Glomerular endothelial cell (primary cell): ENCODE measurements at places on chromosomes 7 and 10.

DNA sequence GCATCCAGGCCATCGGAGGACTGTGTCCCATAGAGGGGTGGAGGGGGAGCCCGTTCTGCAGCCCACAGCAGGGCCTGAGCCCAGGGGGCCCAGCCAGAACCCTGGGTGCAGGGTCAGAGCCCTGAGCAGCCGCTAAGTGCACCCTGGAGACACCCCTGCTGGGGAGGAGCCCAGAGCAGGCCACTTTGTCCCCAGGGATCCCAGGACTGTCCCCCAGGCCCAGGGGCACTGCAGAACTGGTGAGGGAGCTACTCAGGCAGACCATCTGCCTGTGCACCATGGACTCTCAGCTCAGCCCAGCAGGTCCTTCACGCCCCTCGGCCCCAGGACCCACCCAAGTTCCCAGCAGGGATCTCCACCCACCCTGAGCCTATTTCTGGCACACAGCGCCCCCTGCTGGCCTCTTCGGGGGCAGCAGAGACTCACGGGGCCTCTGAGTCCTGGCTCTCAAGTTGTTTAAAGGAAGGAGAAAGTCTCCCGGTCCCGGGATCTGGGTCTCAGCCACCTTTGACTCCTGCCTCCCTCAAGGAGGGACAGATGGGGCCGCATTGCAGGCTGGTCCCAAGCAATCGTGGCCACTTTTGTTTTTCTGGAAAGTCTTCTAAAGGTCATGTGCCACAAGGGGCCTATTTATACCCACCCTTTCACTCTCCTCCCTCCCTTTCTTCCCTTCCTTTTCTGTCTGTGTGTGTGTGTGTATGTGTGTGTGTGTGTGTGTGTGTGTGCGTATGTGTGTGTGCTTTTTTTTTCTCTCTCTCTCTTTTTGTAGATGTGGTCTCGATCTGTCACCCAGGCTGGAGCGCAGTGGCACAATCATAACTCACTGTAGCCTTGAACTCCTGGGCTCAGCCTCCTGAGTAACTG is 90.3 kb downstream of the MYL10 start:
- DNase-seq = no peak

DNA sequence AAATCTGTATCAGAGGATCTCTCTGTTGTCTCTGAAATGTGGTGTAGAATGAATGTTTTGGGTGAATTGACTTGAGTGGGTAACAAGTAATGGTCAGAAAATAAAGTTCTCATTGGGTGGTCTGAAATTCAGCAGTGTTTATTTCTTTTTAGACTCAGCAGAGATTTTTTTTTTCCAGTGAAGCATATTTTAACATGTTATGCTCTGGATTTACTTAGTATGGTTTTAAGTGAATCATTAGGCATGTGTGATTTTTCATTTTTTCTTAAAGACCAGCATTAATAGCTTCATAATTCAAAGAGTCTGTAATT is 63.5 kb downstream of the REEP3 start:
- DNase-seq = no peak

DNA sequence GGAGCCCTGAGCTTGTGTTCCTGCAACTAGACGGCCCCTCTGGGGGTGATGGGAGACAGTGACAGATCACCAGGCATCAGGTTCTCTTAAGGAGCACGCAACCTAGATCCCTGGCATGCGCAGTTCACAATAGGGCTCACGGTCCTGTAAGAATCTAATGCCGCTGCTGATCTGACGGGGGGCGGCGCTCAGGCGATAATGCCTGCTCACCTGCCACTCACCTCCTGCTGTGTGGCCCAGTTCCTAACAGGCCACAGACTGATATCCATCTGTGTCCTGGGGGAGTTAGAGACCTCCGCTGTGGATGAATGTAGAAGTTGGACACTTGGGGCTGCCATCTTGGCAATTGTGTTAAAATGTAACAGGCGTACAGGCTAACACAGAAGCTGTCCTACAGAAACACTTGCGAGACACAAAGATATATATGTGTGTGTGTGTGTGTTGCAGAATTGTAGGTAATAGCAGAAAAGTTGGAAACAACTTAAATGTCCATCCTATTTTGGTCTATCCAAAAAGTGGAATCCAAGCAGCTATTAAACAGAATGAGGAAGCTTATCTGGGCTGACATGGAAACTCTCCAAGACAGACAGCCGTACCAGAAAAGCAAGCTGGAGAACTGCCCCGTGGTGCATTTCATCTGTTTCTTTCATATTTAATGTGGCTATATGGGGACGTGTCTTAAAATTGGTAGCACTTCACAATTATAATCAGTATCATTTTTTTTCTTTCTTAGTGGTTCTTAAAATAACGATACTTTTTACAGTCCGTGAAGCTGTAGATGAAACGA is 82.8 kb downstream of the MKI67 start:
- no peak for DNase-seq

DNA sequence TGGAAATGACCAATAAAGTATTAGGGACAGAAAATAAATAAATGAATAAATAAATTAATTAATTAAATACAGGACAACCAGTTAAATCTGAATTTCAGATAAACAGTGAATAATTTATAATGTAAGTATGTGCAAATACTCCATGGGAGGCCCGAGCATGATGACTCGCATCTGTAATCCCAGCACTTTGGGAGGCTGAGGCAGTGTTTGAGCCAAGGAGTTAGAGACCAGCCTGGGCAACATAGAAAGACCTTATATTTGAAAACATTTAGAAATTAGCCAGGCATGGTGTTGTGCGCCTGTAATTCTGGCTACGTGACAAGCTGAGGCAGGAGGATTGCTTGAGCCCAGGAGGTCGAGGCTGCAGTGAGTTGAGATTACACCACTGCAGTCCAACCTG is 123.7 kb downstream of the CUL2 start:
- no peak for DNase-seq

DNA sequence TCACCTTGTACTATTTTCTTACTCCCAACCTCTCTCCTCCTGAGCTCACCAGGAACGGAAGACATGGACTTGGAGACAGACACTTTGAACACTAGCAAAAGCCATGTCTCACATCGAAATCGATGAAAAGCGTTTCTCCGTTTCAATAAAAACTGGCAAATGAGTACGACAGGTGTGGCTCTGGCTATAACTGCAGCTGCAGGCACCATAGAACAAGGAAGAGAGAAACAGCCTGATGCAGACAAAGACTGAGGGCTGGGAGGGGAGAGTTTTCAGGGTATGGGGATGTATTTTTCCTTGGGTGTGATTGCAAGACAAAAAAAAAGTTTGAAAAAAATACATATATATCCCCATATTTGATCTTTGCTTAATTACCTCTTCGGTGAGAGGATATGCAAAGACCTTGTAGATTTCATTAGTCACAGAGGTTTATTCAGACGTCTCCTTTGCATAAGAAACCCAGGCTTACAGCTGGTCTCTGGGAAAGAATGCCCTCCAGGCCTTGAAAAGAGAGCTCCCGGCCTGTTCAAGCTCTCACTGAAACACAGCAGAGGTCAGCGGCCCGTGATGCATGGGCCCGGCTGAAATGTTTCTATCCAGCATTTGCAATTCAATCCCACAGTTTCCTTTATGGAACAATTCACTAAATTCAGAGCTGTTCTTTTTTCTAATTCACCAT is 63.1 kb downstream of the TLL2 start:
- DNase-seq = no peak

DNA sequence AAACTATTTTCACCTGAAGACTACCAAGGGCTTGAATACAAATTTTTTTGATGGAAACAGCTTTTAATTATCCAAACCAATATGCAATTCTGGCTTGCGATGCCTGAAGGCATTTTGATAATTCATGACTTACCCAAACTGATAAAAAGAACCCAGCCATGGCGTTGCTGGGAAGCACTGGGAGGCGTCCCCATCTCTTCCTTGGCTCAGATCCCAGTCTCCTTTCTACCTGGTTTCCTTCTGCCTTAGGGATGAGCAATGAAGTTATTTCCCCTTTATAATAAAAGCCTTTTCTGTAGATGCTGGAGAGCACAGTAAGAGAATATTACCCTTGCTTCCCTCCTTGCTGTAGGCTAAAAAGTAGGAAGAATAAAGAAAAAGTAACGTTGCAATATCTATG is 129.1 kb upstream of the ANK3 start:
- no peak for DNase-seq

DNA sequence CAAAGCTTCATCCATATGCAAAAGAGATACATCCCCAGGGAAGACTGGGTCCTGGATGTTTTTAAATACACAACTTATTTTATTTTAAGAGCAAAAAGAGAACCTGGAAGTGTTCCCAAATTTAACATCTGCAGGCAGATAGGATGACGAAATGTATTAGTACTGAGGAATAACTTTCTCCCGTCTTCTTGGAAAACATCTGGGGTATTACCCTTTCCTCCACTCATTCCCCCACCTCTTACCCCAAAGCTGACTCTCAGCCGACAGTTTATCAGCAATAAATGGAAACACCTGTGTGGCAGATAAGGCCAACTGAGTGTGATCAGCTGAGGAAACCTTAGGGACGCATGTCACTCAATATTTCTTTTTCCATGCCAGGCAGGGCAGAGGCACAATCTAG is 435.6 kb upstream of the NPVF start:
- no peak for DNase-seq

DNA sequence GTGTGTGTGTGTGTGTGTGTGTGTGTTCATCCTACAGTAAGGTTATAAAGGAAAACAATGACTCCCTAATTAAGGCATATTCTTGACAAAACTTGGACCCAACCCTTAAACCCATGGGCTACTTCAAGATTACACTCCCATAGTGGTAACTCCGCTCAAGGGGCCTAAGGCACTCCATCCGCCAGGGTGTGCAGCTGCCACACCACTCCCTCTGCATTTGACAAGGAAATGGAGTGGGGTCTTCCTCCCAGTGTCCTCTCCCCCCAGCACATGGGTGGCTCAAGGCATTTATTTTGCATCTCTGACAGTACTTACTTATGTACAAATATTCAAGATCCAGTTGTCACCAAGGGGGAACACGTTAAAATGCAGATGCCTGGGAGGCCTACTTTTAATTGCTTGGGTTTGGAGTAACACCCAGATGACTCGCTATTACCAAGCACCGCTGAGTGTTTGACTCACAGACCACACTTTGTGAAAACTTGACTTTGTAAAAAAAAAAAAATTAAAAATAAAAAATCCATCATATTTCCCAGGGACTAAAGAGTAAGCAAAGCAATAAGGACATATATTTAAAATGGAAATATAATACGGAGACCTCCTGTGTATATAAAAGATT is 53.0 kb upstream of the AGR3 start:
- DNase-seq = no peak

DNA sequence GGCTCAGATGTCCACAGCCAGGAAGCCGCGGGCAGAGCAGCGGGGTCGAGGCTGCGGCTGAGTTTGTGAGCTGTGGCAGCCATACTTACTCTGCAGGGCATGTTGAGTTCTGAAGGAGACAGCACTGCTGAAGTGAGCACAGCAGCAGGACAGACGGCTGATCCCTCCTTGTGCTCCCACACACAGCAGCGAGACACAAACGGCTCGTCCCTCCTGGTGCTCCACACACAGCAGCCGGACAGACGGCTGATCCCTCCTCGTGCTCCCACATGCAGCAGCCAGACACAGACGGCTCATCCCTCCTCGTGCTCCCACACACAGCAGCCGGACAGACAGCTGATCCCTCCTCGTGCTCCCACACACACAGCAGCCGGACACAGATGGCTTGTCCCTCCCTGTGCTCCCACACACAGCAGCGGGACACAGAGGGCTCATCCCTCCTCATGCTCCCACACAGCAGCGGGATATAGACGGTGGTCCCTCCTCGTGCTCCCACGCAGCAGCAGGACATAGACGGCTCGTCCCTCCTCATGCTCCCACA is 305.1 kb downstream of the PTPRN2 start:
- DNase-seq = no peak

DNA sequence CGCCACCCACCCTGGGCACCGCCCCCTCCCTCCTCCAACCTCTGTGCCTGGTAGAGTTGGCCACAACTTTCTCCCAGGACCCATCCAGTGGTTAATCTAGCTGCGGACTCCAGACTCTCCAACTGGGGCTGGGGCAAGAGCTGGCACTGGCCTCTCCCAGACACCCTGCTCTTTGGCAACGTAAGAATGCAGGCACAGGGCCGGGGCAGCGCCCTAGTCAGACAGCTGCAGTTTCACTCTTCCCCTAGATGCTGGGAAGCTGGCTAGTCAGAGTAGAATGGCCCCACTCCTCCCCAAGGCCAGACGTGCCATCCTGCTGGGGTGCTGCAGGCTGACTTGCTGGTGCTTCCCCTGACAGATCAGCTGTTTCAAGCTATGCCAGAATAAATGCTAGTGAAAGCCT is 22.1 kb downstream of the HSPA12A start:
- no peak for DNase-seq

DNA sequence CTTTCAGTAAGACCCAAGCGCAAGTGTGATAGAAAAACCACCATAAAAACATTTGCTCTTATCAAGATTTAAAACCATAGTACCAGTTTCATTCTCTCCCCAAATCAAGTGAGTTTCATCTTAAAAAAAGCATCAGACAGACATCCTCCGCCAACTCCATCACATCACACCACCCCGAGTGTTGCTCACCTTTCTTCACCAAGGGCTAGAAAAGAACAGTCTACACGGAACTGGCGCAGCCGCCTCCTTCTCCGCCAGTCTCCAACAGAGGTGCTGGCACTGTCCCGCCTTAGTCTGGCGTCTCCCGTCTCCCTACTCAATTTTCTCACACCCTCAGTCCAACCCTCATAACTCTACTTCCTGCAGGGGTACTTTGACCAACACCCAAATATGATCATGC is 46.9 kb upstream of the WIPI2 start:
- no peak for DNase-seq

GRCh38 chr10:125123476-125124114 is 36.8 kb downstream of the CTBP2 start:
- DNase-seq = no peak

DNA sequence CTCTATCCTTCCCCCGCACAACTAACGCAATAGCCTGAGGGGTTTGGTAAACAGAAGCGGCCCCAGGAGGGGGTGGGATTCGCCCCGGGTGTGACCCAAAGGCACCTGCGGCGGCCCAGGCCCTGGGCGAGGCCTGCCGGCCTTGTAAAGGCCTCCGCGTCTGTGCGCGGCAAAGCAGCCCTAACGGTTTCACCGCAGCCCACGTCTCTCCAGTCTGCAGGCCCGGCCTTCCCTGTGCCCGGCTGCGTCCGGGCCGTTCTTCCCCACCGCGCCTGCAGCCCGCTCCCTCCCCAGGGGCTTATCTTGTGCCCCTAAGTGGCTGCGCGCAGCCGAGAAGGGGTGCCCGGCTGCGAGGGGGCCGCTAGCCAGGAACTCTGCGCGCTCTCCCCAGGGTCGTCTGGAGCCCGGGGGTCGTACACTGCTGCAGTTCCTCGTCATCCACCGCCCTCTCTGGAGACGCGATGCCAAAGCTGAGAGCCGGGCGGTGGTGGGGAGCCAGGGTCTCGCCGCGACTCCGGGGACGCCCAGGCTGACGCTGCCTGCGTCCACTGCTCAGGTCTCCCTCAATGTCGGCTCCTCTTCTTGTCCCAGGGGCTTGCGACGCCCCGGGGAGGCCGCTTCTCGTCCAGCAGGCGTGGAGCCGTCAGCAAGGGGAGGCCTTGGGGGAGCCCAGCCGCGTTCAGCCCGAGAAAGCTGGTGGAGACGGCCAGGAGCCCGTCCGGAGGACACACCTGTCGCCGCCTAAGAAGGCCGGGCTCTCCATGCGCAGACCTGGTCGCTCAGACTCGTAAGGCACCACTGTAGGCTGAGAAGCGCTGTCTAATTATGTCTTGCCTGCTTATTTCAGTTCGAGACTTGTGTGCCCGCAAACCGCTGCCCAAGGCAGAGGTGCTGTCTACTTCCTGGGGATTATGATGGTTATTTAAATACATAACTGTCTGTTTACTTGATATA is 132.3 kb downstream of the SPAG6 start:
- no peak for DNase-seq
